A549 treated with CpdA at 1 μM for 4 hours (cell line): ENCODE measurements at places on chromosomes 13 and 19. TPM values are rescaled to one million over a fixed set of nuclear protein-coding genes. Genes with fewer than 3 reads are reported as not detected.

A1BG gene
- 8.0 to 14.5 TPM (median 12.0 TPM) in 5 replicates for total RNA-seq

FUT3 gene
- 0.03 TPM in 1 of 5 replicates, not detected in the others for total RNA-seq

FFAR2 gene
- total RNA-seq: 0.06 TPM in 1 of 5 replicates, not detected in the others

COL5A3 gene
- total RNA-seq: 3.8 to 5.2 TPM (median 4.0 TPM) in 5 replicates

DOHH gene
- 11.7 to 19.8 TPM (median 18.5 TPM) in 5 replicates for total RNA-seq

LSR gene
- total RNA-seq: 6.8 to 11.0 TPM (median 9.6 TPM) in 5 replicates

KASH5 gene
- total RNA-seq: not detected in 5 replicates

LRRC8E gene
- total RNA-seq: 5.1 to 6.8 TPM (median 5.9 TPM) in 5 replicates

RASIP1 gene
- 0.35 to 0.87 TPM (median 0.43 TPM) in 5 replicates for total RNA-seq

ZNF493 gene
- total RNA-seq: 0.08 to 0.33 TPM (median 0.12 TPM) in 4 of 5 replicates, not detected in the other

EBI3 gene
- total RNA-seq: 2.8 to 3.5 TPM (median 3.2 TPM) in 5 replicates

GARIN5A gene
- total RNA-seq: 1.9 to 2.3 TPM (median 2.2 TPM) in 5 replicates

TNFRSF19 gene
- 2.3 to 3.8 TPM (median 2.9 TPM) in 5 replicates for total RNA-seq

VSIG10L gene
- 6.7 to 10.1 TPM (median 9.5 TPM) in 5 replicates for total RNA-seq

CFAP97D2 gene
- not detected in 5 replicates for total RNA-seq

MAB21L1 gene
- not detected in 5 replicates for total RNA-seq

POLR1G gene
- total RNA-seq: 43.7 to 53.6 TPM (median 44.4 TPM) in 5 replicates
